ENCODE measurements at places on chromosomes 13 and 19.

- no peaks in the 10 kb centered on the region for H3K36me3 ChIP-seq
- H3K27me3 ChIP-seq = no peaks in the 10 kb centered on the region
- no peak for DNase-seq
Measured at GRCh38 chr13:76854894-76855293, 31.3 kb downstream of the KCTD12 start.

- no peaks in the 10 kb centered on the region for H3K27me3 ChIP-seq
- H3K4me3 ChIP-seq = peak overlapping the region; percentile 71
- peaks cover 76% of the 10 kb centered on the region for H3K4me1 ChIP-seq
Measured at GRCh38 chr19:42279902-42280814, 11.1 kb downstream of the CIC start.

- no peak for DNase-seq
- peaks cover 44% of the 10 kb centered on the region for H3K27me3 ChIP-seq
- no peaks in the 10 kb centered on the region for H3K36me3 ChIP-seq
- H3K4me3 ChIP-seq = no peak overlapping the region
- no peaks in the 10 kb centered on the region for H3K4me1 ChIP-seq
Measured at GRCh38 chr13:20182231-20182846, 10.4 kb downstream of the GJB2 start.

GRCh38 chr13:98567140-98567539 is 9.8 kb downstream of the STK24 start:
- H3K36me3 ChIP-seq = no peaks in the 10 kb centered on the region
- no peaks in the 10 kb centered on the region for H3K27me3 ChIP-seq
- peaks cover 85% of the 10 kb centered on the region for H3K4me1 ChIP-seq
- peak overlapping the region; percentile 28 for H3K27ac ChIP-seq

DNA sequence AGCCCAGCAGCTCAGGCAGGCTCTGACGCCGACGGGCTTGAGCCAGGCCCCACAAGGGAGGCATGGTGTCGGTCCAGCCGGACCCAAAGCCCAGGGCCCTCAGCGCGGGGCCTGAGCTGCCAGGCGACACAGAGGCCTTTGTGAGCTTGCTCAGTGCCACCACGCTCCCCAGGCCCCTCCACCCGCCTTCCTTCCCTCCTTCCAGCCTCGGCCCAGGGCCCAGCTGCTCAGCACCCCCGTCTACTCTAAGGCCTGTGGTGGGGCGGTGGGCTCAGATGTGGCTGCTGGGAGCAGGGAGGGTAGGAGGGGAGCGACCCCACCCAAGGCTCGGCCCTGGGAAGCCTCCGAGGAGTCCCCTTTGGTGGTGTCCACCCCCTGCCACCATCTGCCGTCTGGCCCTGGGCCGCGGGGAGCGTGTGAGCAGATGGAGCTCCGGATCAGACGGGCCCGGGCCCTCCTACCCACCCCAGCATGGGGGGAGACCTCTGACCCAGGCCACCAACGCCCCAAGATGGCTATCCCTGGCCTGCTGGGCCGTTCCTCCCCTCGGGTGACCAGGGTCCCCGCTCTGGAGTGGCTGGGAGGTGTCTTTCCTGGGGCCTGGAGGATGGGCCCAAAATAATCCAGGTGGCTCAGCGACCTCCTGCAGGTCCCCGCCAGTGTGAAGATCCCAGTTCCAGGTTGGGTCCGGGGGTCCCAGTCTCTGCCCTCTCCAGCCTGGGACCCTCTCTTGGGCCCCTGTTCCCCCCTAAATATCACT is 7.8 kb downstream of the ZBTB7A start:
- H3K27me3 ChIP-seq = no peaks in the 10 kb centered on the region
- H3K4me1 ChIP-seq = peaks cover 70% of the 10 kb centered on the region
- peak; percentile 59 for DNase-seq
- H3K27ac ChIP-seq = peak overlapping the region; percentile 94
- H3K4me3 ChIP-seq = peak overlapping the region; percentile 43
- H3K36me3 ChIP-seq = peaks cover 24% of the 10 kb centered on the region

DNA sequence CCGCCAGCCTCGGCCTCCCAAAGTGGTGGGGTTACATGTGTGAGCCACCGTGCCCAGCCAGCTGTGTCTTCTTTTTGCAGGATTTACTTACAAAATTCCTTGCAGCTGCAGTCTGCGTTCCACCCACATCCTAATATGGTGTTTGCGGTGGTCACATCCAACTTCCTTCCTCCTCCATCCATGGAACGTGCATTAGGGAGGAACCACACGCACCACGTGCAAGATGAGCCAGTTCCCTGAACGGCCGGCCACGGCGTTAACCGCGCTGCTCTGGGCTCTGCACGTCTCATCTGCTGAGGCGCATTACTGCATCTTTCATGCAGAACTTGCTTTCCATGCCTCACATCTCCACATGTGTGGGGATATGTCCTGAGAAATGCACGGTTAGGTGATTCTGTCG is 13.0 kb upstream of the SIGLEC11 start:
- H3K27ac ChIP-seq = no peak overlapping the region
- H3K4me3 ChIP-seq = no peak overlapping the region
- H3K4me1 ChIP-seq = peaks cover 5% of the 10 kb centered on the region
- DNase-seq = peak; percentile 64

DNA sequence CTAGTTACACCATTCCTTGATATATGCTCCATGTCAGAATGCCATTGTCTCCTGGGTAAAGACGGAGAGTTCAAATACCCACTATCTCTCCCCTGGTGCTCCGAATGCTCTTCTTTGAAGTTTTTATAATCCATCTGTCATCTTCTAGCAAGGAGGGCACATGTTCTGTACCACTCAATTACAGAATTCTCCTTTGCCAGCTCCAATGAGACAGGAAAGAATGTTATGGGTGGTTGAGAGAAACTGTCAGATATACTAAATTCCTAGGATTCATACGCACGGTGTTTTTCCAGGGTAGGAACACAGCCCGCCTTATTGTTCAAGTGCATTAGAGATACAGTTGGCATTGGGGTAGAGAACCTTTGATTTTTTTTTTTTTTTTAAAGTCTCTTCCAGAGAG is 118.0 kb upstream of the ZNF536 start:
- H3K4me3 ChIP-seq = no peak overlapping the region
- no peak for DNase-seq
- peaks cover 48% of the 10 kb centered on the region for H3K27me3 ChIP-seq
- no peak overlapping the region for H3K27ac ChIP-seq
- H3K4me1 ChIP-seq = no peaks in the 10 kb centered on the region

DNA sequence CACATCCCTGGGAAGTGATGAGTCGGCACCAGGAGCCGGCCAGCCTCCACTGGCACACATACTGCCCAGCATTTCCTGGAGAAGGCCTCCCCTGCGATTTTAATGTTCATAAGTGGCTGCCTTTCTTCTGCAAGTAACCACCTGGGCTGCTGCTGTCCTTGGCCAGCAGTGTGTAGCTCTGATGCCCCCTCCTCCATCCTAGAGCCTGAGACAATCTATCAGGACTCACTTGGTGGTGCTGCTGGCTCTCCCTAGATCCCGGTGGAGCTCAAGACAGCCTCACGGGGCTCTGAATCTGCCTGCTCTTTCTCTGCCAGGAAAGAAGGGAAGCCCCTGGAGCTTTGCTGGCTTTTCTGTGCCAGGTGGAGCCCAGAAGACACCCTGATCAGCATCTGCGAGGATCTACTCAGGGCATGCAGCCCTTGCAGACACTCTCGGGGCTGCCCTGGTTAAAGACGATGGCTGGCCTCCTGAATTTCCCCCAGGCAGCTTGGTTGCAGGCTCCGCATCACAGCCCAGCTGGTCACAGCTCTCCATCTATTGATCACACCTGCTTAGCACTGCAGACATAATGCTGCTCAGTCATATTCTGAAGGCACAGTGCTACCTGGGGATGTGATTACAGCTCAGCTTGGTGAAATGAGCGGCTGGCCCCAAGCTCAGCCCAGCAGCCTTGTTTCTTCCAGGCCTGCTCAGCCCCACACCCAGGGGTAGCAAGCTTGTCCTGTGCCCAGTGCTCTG is 122.3 kb downstream of the ZDHHC20 start:
- no peak for DNase-seq
- no peaks in the 10 kb centered on the region for H3K4me1 ChIP-seq
- H3K36me3 ChIP-seq = no peaks in the 10 kb centered on the region
- H3K27me3 ChIP-seq = no peaks in the 10 kb centered on the region
- no peak overlapping the region for H3K27ac ChIP-seq

- H3K27me3 ChIP-seq = no peaks in the 10 kb centered on the region
- no peaks in the 10 kb centered on the region for H3K36me3 ChIP-seq
- peak; percentile 71 for DNase-seq
- H3K27ac ChIP-seq = no peak overlapping the region
- H3K4me1 ChIP-seq = no peaks in the 10 kb centered on the region
- H3K4me3 ChIP-seq = no peak overlapping the region
Measured at GRCh38 chr13:105165449-105166125, 1369.9 kb downstream of the EFNB2 start.

- DNase-seq = no peak
- no peak overlapping the region for H3K4me3 ChIP-seq
- H3K4me1 ChIP-seq = no peaks in the 10 kb centered on the region
- no peak overlapping the region for H3K27ac ChIP-seq
- H3K27me3 ChIP-seq = no peaks in the 10 kb centered on the region
- H3K36me3 ChIP-seq = no peaks in the 10 kb centered on the region
Measured at GRCh38 chr13:37385248-37385647, 213.3 kb downstream of the POSTN start.

- H3K27me3 ChIP-seq = no peaks in the 10 kb centered on the region
- peak overlapping the region; percentile 92 for H3K27ac ChIP-seq
- peaks cover 29% of the 10 kb centered on the region for H3K36me3 ChIP-seq
Measured at GRCh38 chr19:5977222-5977784, 637 bp downstream of the RANBP3 start.

DNA sequence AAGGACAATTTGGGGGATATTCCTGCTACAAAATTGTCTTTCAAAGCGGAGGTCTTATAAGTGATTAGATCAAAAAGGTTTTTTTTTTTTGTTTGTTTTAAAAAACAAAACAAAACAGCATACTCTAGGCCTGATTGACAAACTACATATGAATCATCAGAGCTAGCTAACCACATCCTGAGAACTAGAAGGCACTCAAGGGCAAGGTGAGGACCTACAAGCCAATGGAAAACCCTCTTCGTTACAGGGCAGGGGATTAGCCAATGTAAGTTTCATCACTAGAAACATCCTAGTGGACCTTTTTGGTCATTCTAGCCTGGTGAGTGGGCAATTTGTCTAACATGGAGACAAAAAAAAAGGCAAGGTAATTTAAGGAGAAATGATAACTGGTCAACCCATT is 428.6 kb downstream of the RFC3 start:
- no peak overlapping the region for H3K27ac ChIP-seq
- H3K36me3 ChIP-seq = no peaks in the 10 kb centered on the region
- no peaks in the 10 kb centered on the region for H3K27me3 ChIP-seq

GRCh38 chr19:54517483-54517882 is 14.9 kb downstream of the LAIR2 start:
- H3K27ac ChIP-seq = no peak overlapping the region
- no peaks in the 10 kb centered on the region for H3K4me1 ChIP-seq
- H3K27me3 ChIP-seq = peaks cover 32% of the 10 kb centered on the region
- H3K36me3 ChIP-seq = no peaks in the 10 kb centered on the region
- no peak overlapping the region for H3K4me3 ChIP-seq

DNA sequence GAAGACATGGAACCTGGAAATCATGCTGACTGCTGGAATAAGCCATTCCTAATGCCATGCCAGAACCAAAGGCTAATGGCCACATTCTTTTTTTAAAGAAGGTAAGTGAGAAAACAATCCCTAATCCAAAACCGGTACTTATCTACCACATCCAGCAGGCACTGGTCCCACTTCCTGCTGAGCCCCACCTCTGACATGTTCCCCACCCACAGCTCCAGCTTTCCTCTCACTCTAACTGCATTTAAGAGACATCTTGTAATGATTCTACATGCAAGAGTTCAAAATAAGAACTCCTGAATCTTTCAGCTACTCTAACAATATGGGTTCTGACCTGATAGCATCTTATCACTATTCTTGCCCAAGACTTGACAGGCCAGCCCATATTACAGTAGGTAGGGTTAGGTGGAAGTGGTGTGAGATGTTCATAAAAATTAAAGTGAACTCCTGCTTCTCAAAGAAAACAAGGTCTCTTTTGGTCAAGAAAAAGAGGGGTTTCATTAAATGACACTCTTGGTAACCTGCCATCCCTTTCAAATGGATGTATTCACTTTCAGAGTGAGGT is 41.9 kb downstream of the N4BP2L2 start:
- no peaks in the 10 kb centered on the region for H3K36me3 ChIP-seq
- no peak for DNase-seq
- H3K4me3 ChIP-seq = no peak overlapping the region

- H3K27ac ChIP-seq = no peak overlapping the region
- no peaks in the 10 kb centered on the region for H3K27me3 ChIP-seq
- H3K4me3 ChIP-seq = no peak overlapping the region
- no peaks in the 10 kb centered on the region for H3K36me3 ChIP-seq
Measured at GRCh38 chr13:105272660-105273631, 1262.5 kb downstream of the EFNB2 start.

DNA sequence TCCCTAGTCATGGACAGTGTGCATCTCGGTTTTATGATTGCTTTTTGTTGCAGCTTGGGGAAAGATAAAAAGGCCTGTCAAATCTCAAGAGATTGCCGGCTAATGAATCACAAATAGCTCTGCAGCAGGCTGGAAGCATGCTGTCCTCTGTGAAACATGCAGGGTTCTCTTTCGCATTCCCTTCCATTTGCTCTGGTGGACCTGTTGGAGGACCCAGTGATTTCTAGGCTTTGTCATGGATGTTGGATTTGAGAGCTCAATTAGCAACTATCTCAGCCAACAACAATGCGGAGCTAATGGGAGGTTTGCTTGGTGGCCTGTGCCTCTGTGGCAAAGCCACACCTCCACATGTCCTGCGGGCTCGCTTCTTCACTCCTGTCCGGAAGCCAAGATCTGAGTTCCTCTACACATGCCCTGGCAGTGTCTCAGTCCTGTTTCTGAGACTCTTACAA is 418.1 kb upstream of the ARGLU1 start:
- no peak overlapping the region for H3K27ac ChIP-seq
- peaks cover 12% of the 10 kb centered on the region for H3K4me1 ChIP-seq
- H3K36me3 ChIP-seq = no peaks in the 10 kb centered on the region
- no peak for DNase-seq
- H3K27me3 ChIP-seq = no peaks in the 10 kb centered on the region
- no peak overlapping the region for H3K4me3 ChIP-seq

DNA sequence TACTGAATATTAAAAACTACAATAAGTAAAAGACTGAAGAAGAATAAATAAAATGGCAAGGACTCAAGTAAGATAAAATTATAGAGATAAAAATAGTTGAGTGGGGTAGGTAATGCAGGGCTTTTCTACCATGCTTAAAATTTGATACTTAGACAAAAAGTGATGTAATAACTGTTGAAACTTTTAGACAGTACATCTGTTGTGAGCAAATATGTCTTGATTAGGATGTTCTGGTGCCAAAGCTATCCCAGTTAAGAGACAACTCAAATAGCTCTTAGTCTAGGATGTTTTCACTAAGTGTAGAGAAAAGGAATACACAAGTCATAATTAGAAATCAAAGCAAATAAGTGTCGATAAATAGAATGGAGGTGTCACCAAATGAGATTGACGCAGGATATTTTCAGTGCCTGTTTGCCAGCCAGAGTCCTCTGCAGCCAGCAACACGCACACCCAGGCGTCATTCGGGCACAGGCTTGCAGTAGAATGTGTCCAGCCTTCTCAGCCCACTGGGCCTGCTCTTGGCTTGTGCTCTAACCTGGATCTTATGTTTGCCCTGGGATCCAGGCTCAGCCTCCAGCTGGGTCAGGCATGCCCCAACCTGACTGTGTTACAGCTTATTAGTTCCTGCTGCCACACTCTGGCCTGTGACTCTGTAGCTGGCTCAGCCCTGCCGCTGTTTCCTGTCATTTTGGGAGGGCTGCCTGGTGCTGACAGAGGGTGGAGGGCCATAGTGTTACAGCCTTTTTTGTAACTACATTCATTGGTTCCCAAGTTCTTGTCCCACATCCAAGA is 766.2 kb downstream of the PCDH17 start:
- no peaks in the 10 kb centered on the region for H3K36me3 ChIP-seq
- no peaks in the 10 kb centered on the region for H3K4me1 ChIP-seq
- H3K4me3 ChIP-seq = no peak overlapping the region

- no peak for DNase-seq
- no peaks in the 10 kb centered on the region for H3K36me3 ChIP-seq
- no peaks in the 10 kb centered on the region for H3K4me1 ChIP-seq
- no peak overlapping the region for H3K27ac ChIP-seq
Measured at GRCh38 chr19:28117143-28117542, 1095.8 kb downstream of the UQCRFS1 start.
